Smooth muscle cell of the coronary artery (primary cell): ENCODE measurements at places on chromosomes 7 and 10. TPM values are rescaled to one million over a fixed set of nuclear protein-coding genes. Genes with fewer than 3 reads are reported as not detected.

COL28A1 gene
- total RNA-seq = not detected in 2 replicates

SAP25 gene
- total RNA-seq = 0.08 TPM in 1 of 2 replicates, not detected in the other

CPA1 gene
- 0.15 and 0.35 TPM in 2 replicates for total RNA-seq

TMEM178B gene
- total RNA-seq = 0.08 and 0.12 TPM in 2 replicates

KIAA1217 gene
- total RNA-seq = 1.1 and 1.2 TPM in 2 replicates

FZD1 gene
- total RNA-seq = 2.7 and 31.7 TPM in 2 replicates

PPP1R3C gene
- total RNA-seq = 33.9 and 36.7 TPM in 2 replicates

YWHAG gene
- 62.2 and 84.9 TPM in 2 replicates for total RNA-seq

SUN3 gene
- not detected in 2 replicates for total RNA-seq

IMMP2L gene
- 8.3 and 14.6 TPM in 2 replicates for total RNA-seq

SLC29A4 gene
- 2.5 and 4.3 TPM in 2 replicates for total RNA-seq
